ENCODE measurements at places on chromosomes 7 and 10. TPM values are rescaled to one million over a fixed set of nuclear protein-coding genes. Genes with fewer than 3 reads are reported as not detected.

Gene AQP1
- 236 TPM for total RNA-seq

- no peak for DNase-seq
Measured at GRCh38 chr7:1800902-1801301, 130.8 kb downstream of the ELFN1 start.

DNA sequence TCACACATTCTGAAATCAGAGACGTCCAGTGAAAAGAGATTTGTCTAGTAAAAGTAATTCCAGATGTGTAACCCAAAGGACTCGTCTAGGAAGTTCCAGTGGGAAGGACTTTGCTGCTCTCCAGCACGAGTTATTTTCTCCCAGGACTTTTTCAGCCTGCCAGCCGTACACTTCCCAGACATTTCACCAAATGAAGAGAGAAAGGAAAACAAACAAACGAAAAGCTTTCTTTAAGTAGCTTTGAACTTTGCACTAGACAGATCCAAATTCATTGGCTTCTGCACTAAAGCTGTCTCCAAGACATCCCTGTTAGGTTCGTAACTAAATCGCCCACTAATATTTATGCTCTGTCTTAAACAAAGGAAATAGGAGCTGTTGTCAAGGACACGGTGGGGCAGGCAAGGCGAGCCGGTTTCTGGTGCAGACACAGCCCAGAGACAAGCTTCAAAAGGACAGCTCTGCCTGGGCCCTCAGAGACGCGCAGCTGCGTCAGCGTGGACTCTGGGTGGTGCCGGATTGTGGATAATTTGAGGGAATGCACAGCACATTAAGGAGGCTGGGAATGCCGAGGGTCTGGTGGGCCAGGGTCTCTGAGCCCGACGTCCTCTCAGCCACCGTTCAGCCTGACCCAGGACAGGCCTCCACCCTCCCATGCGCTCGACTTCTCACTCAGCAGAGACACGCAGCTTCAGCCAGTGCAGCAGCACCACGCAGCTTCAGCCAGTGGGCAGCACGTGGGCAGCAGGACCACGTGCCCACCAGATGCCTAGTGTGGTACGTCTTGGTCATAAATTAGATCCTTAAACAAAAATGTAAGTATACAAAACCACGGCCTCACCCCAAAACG is 64.1 kb upstream of the INSIG1 start:
- DNase-seq = no peak

GRCh38 chr7:21898265-21898930 is 47.3 kb downstream of the CDCA7L start:
- DNase-seq = peak; percentile 46

GRCh38 chr10:50334273-50334672 is 83.0 kb upstream of the ASAH2 start:
- no peak for DNase-seq

GRCh38 chr7:84674236-84674913 is 479.8 kb upstream of the SEMA3A start:
- no peak for DNase-seq

Measured in Right ventricle myocardium superior (tissue), 1 donor.